Stimulated activated CD8-positive, alpha-beta memory T cell treated with anti-CD3 and anti-CD28 coated beads, Interleukin-4, amount 100 ng/mL, for 4 hours (primary cell): ENCODE measurements at places on chromosomes 2 and 18.
A peak's percentile ranks its signal among the peaks of the same experiment; 100 is the strongest.

DNA sequence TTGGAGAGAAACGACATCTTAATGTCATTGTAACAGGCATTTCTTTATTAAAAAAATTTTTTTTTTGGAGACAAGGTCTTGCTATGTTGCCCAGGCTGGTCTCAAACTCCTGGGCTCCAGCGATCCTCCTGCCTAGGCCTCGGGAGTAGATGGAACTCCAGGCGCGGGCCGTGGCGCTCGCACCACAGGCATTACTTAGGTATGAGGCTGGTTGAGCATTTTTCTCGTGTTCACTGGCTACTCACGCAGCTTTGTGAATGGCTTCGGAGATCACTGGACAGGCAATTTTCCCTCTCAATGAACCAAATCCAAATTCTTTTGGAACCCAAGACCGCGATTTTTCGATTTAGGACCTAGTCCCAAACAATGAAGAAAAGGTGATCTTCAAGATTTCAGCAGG, 795 bp upstream of the TCF7L1 start:
- no peak for DNase-seq

DNA sequence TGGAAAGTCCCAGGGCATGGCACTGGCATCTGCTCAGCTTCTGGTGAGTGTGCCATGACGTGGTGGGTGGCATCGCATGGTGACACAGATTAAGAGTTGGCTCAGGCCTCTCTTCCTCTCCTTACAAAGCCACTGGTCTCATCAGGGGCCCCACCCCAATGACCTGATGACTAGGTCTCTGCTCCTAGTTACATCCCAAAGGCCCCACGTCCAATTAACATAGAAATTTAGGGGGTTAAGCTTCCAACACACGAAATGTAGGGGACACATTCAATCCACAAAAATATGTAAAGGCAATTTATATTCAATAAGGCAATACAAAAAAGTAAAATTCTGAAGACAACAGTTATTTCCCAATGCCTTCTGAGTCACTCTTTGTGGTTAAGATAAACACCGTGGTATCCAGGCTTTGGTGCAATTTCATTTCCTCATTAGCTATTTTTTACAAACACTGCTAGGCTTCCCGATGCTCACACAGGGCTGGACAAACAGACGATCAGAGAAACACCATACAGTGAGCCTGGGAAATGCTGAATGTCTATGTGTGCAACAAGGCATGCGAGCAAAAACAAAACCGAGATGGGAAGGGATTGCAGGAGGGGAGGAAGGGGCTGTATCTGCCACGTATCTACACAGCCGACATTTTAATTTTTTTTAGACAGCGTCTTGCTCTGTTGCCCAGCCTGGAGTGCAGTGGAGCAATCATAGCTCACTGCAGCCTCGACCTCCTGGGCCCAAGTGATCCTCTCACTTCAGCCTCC, 67.2 kb downstream of the MBP start:
- DNase-seq = no peak

- DNase-seq = no peak
Observed at GRCh38 chr2:74155830-74156229, 8.1 kb upstream of the BOLA3 start.

DNA sequence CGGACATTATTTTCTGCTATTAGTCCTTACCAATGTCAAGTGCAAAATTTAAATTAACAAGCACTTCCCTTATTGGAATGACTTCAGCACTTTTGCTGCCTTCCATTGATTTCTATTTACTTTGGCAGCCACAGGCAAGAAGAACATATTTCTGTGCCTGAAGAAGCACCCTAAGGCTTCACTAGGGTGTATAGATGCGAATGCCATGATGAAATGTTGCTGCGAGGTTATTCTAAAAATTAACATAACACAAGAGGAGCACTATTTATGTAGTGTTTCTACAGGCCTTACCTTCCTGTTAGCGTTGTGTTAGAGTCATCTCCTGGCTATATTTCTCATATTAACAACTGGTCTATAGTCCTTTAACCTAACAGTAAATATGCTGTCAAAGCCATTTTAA, 365.0 kb upstream of the HNRNPA3 start:
- no peak for DNase-seq

DNA sequence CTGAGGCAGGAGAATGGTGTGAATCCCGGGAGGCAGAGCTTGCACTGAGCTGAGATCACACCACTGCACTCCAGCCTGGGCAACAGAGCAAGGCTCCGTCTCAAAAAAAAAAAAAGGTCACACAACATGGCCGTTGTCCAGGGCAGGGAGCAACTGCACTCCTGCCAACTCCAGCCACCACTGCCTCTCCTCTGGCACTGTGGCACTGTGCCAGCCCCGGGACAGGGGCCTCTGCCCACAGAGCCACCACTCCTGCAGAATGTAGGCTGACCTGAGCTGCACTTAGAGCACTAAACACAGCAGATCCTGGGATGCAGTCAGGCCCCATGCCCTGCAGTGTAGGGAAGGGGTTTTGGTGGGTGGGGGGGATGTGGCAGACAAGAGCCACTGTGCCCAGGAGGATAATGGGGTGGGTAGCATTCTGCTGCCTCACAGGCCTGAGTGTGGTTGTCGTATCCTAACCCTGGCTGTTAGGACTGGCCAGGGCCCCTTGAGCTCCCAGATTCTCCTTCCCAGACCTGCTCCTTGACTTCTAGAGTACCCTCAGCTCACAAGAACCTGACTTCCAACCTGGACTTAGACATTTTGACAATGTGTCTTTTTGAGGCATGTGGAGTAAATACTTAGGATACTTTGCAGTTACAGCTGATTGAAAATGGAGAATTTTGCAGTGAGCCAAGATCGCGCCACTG, 69.4 kb upstream of the SH3RF3 start:
- no peak for DNase-seq

DNA sequence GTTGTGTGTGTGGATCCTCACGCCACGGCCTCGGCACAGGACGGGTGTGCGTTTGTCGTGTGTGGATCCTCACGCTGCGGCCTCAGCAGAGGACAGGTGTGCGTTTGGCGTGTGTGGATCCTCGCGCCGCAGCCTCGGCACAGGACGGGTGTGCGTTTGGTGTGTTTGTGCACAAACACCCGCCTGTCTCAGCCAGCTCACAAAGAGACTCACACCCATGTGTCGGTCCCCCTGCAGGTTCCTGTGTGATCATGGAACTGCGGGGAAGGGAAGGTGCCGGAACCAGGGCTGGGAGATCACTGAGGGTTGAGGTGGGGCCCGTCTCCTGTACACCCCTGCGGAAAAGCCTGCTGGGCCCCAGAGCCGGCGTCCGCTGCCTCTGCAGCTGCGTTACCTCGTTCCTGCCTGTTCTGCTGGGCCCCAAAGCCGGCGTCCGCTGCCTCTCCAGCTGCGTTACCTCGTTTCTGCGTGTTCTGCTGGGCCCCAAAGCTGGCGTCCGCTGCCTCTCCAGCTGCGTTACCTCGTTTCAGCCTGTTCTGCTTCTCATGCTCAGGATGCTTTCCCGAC, 53.6 kb downstream of the CTDP1 start:
- no peak for DNase-seq

DNA sequence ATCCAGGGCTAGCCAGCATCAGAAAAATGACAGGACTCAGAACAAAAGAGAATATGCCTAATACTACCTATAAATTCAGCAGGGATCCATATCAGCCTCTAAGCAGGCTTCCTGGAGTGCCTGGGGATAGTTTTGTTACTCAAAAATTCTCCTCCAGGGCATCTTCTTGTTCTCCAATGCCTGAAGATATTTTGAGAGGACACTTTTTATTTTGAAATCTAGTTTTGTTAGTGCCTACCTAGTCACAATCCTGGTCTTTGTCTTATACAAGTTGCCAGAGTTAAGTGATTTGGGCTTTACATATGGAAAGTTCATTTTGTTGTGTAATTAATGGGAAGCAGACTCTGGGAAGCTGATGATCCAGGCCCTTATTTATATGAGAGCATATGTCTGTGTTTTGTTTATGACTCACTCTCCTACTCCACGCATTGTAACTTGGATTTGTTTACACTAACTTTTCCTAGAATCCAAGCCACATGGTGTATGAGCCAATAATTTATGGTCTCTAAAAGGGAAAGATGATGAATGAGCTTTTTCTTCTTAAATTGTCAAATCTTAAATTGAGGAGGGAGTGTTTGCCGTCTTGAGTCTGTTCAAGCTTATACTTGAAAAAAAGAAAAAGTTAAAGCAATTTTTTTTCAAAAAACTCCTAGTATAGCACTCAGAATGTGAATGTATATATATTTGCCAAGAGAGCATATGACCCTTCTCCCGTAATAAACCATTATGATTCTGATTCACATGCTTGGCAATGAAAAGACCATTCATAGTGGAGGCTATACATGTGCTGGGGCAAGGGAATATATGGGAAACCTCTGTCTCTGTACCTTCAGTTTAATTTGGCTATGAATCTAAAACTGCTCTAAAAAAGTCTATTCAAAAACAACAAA, 370.3 kb downstream of the SETBP1 start:
- no peak for DNase-seq

GRCh38 chr2:30288561-30288960, 57.2 kb downstream of the LBH start:
- DNase-seq = no peak

DNA sequence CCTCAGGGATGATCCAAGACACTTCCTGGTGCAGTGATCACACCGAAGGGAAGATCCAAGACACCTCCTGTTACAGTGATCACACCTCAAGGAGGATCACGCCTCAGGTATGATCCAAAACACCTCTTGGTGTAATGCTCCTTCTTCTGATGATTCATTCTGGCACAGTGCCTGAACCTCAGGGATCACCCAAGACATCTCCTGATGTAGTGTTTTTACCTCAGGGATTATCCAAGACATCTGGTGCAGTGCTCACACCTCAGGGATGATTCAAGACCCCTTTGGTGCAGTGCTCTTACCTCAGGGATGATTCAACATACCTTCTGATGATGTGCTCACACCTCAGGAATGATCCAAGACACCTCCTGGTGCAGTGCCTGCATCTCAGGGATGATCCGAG, 124.4 kb downstream of the ASB1 start:
- no peak for DNase-seq

GRCh38 chr2:68263632-68264031, 11.3 kb upstream of the PPP3R1 start:
- no peak for DNase-seq

DNA sequence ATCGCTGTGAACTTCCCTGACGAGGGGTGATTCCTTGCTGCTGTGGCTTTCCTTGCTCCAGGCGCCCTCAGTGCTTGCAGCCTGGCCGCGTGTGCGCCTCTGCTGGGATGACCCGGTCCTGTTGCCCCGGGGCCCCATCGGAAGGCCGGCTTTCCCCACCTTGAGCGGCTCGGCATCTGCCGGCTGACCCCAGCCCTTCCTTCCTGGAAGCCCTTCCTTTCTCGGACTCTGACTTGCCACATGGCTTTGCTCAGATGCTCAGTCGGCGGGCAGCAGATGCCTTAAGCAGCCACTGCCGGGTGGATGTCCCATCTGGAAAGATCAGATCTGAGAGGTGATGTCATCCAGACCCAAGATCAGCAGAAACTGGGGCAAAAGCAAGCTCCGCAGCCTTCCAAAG, 100.5 kb upstream of the ODC1 start:
- DNase-seq = no peak

- no peak for DNase-seq
Observed at GRCh38 chr2:121338281-121338680, 53.3 kb upstream of the TFCP2L1 start.

- no peak for DNase-seq
Observed at GRCh38 chr2:230677201-230677946, 35.3 kb upstream of the CAB39 start.

GRCh38 chr18:48481092-48481491, 57.7 kb upstream of the CTIF start:
- DNase-seq = no peak

DNA sequence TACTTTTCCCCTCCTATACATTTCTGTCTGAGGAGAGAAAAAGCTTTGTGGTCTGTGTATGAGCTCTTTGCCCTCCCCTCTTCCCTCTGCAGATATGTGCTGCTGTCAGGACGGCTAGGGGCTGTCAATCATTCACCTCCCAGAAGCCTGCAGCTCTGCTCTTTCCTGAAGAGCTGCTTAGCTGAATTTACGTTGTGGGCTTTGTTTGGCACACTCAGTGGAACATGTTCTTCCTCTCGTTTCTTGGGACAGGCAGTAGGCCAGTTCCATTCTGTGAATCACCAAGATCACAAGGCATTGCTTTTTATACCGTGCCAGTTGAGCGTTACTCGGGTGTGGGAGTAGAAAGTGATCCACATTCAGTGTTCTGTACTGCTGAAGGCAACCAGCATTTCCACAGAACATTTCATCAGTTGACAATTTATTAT, 136.7 kb downstream of the LAMA3 start:
- DNase-seq = no peak

GRCh38 chr2:216159646-216160045, 50.5 kb downstream of the XRCC5 start:
- no peak for DNase-seq

GRCh38 chr2:115199966-115200365, 757.5 kb downstream of the DPP10 start:
- no peak for DNase-seq

DNA sequence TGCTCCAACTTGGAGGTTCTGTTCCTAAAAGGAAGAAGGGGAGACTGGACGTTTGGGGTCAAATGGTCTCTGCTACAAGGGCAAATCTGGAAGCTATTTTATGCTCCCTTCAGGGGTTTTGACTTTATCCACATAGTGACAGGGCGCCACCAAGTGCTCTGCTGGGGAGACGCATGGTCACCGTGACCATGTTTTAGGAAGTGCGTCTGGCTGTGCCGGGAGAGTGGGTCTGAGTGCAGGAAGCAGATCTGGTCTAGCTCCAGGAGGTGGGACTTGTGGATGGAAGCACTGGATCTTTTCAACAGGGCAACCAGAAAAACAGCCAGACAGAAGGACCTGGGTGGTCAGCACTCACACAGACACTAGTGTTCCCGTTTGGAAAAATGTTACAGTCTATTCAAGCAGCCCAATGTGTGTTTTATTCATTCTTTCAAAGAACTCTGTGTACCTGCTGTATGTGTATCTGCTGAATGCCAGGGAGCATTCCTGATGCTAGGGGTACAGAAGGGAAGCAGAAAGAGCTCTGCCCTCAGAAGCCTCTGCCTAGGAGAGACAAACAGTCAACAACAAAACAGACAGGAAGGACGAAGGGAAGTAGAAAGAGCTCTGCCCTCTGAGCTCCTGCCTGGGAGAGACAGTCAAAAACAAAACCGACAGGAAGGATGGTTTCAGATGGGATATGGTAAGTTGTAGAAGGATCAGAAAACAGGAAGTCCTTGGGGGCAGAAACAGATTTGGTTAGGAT, 14.3 kb downstream of the IMPA2 start:
- peak; percentile 26 for DNase-seq

DNA sequence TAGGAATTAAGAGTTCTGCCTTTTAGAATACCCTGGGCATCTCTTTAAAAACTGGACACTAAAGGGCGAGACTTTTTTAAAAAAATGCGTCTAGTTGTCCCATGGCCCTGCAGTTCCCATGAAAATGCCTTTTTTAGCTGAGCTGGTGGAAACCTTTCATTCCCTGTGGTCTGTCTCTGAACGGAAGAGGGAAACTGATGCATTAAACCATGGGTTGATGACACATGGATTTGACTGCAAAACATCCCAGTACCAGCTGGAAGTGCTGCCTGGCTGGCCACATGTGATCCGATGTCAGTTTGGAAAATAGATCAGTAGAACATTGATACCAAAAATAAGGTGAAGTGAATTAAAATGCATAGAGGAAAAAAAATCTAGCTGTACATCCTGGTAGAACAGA, 129.2 kb downstream of the MYO1B start:
- no peak for DNase-seq
